SJSA1 (cell line): ENCODE measurements at places on chromosomes 6 and 20. TPM values are rescaled to one million over a fixed set of nuclear protein-coding genes. Genes with fewer than 3 reads are reported as not detected.
A peak's percentile ranks its signal among the peaks of the same experiment; 100 is the strongest.

DNA sequence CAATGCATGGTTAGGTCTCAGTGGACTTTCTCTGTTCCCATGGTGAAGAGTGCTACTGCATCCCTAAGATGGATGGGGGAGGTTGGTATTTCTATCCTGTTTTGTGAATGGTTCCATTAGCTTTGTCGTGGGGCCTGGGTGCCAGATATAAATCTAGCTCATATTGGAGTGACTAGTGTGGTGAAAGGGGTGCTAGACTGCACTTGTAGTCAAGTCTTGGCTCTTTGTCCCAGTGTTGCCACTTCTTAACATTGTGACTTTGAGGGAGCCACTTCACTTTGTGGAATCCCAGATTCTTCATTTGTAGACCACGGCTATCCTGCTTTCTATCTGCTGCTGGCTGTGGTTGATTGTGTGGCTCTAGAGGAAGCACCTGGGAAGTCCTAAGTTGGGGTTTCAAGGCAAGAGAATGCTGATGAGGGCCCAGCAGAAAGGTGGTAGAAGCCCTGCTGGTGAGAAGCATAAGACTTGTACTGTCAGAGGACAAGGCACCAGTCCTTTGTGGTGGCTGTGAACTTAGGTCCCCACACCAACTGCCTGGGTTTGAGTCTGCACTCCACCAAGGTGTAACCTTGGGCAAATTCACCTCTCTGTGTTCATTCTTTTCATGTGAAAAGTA, 44.1 kb downstream of the VAPB start:
- DNase-seq: no peak
- H3K4me3 ChIP-seq: no peak overlapping the region
- H3K4me1 ChIP-seq: peaks cover 8% of the 10 kb centered on the region
- peaks cover 53% of the 10 kb centered on the region for H3K36me3 ChIP-seq
- H3K27me3 ChIP-seq: no peaks in the 10 kb centered on the region

DNA sequence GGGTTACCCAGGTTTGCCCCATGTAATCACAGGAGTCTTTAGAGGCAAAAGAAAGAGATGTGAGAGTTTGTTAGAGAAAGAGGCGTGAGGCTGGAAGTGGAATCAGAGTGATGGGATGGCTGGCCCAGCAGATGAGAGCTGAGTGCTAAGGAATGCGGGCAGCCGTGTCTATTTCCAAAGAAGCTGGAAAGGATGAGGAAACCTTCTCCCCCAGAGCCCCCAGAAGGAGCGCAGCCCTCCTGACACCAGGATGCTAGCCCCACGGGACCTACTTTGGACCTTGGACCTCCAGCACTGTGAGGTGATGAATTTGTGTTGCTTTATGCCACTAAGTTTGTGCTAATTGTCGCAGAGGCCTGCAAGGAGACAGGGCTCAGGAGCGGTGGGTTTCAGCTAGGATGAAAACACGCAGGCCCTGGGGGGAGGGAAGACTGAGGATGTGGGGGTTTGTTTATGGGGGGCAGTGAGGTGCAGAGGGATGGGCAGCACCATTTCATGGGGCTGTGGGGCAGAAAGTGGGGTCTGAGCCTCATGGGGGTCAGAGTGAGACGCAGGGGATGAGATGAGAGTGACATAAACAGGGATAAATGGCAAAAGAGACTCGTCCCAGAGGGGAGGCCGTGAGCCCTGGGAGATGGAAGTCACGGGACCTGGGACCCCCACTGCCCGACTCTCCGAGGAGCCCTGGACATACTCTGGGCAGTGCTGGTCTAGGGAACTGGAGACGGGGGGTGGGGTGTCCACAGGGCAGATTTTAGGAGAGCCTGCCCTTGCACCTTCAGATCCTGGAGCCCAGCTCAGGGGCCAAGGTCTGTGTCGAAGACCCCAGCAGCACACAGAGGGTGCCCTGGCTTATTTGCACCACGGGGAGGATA, 160.2 kb downstream of the NFATC2 start:
- H3K4me1 ChIP-seq: peaks cover 8% of the 10 kb centered on the region
- no peaks in the 10 kb centered on the region for H3K36me3 ChIP-seq
- H3K4me3 ChIP-seq: no peak overlapping the region

Gene MBOAT1
- total RNA-seq: 36.7 and 56.6 TPM in 2 replicates

Gene CST5
- total RNA-seq: not detected in 2 replicates

- no peak overlapping the region for H3K27ac ChIP-seq
- no peaks in the 10 kb centered on the region for H3K27me3 ChIP-seq
- H3K36me3 ChIP-seq: no peaks in the 10 kb centered on the region
- no peak overlapping the region for H3K4me3 ChIP-seq
Measured at GRCh38 chr6:156917213-156917612, 140.0 kb downstream of the ARID1B start.

DNA sequence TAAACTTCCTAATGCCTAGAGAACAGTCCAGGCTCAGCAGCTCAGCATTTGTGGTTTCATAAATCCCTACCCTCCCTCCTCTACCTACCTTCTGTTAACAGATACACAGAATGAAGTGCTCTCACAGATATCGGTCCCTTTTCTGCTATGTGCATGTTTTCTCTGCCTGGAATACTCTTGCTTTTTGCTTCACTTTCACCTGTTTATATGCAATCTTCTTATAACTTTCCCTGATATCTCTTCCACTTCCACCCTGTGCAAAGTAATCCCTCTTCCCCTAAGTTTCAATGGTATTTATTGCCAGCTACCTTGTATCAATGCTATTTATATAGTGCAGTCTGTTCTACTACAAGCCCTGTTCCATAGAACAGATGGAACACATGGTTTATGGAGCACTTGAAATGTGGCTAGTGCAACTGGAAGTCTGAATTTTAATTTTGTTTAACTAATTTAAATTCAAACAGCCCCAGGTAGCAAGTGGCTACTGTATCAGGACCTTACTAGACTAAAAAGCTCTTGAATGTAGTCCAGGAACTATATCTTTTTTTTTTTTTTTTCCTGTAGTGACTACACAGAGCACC, 3.1 kb upstream of the TAB2 start:
- H3K4me3 ChIP-seq: no peak overlapping the region
- peaks cover 6% of the 10 kb centered on the region; the same call in 1 of the 2 replicates for H3K4me1 ChIP-seq
- peaks cover 10% of the 10 kb centered on the region for H3K36me3 ChIP-seq
- no peak overlapping the region for H3K27ac ChIP-seq

DNA sequence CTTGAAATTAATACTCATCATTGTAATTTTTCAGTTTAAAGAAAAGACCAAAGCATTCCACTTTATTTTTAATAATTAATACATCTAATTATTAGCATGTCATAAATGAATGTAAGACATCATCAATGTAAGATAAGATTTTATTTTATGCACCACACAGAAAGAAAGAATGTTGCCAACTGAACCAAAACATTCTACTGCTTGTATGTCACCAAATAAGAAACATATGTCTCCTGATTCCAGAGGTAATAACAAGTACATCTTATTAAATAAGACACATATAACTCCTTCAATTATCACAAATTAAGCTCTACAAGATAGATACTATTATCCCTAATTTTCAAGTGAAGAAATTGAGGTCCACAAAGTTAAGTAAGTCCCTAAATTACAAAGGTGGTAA, 189.5 kb downstream of the GMDS start:
- H3K4me3 ChIP-seq: no peak overlapping the region
- no peak for DNase-seq

GRCh38 chr6:5282191-5282623, 20.9 kb downstream of the FARS2 start:
- H3K36me3 ChIP-seq: peaks cover 3% of the 10 kb centered on the region; the same call in 1 of the 2 replicates
- H3K4me3 ChIP-seq: no peak overlapping the region
- H3K27me3 ChIP-seq: no peaks in the 10 kb centered on the region
- H3K4me1 ChIP-seq: peaks cover 5% of the 10 kb centered on the region
- H3K27ac ChIP-seq: no peak overlapping the region

DNA sequence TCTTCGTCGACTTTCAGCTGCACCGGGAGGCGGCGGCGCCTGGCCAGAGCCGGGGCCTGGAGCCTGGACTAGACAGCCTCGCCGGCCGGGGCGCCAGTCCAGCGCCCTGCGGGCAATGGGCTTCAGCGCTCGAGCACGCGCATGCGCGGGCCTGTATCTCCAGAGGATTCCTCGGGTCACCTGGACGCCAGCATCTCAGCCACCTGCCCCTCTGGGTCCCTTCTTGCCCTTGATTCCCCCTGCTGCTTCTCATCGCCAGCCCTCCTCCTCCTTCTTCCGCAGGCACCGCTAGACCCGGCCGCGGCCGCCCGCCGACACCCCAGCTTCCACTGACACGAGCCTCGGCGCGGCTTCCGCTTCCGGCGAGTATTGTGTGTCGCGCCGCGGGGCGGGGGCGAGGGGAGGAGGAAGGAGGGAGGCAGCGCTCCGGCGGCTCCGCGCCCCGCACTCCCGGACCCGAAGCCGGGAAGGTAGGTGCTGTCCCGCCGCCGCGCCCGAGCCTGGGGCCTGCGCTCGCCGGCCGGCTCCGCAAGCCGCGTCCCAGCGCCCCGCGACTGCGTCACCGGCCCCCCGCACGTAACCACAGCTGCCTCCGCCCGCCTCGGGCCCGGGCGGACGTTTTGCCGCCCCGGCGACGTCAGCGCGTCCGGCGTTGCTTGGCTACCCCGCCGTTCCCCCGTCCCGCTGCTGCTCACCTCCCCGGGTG, at the start of gene TRIM39:
TRIM39 (plus strand) TSS at position 402 of the 706 bp plus-strand sequence. CDS start 2,391 bp downstream, outside the sequence.
- peak within 1 kb of the TSS; percentile 91 for H3K27ac ChIP-seq
- H3K27me3 ChIP-seq: no peaks in the 10 kb centered on the region
- H3K4me1 ChIP-seq: peaks cover 38% of the 10 kb centered on the region

DNA sequence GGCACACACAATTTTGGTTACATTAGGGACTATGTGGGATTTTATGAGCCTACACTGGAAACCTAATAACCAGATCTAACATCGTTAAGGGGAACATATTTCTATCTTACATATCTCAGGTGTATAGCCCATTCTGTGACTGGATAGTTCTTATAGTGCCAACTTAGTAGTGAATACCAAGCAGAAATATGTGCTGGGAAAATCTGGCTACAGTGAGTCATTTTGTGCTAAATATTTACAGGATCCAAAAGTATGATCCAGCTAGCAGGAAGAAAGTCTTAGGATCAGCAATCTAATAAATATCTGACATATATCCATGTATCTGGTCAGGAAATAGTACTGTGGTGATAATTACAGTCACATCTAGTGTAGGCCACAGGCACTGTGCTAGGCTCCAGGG, 94.6 kb upstream of the INSM1 start:
- H3K36me3 ChIP-seq: no peaks in the 10 kb centered on the region
- DNase-seq: no peak
- no peak overlapping the region for H3K27ac ChIP-seq
- no peaks in the 10 kb centered on the region for H3K27me3 ChIP-seq
- no peaks in the 10 kb centered on the region for H3K4me1 ChIP-seq

DNA sequence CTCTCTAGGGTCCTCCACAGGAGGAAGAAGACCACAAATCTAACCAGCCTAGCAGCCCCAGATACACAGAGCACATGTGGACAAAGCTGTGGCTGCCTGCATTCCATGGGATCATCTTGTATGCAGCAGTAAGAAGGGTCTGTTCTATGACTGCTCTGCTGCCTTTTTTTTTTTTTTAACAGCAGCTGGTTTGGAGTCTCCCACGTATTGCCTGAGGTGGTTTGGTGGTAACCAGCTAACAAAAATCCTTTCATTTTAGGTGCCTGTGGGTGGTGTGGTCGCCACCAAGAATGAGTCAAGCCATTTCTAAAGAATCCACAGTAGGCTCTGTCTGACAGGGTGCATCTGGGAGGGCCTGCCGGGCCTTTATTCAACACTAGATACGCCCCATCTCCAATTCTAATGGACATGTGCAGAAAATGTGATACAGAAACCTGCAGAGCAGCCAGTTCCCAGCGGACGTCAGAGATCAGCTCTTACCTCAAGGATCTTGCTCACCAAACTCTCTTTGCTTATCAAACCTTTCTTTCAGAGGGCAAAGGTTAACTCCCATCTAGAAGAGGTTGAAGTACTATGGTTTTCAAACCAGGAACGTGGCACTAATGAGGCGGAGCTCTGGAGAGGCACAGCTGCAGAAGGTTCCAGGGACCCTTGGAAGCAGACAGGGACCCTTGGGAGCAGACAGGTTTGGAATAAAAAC, 32.0 kb downstream of the GNAS-AS1 start:
- H3K36me3 ChIP-seq: no peaks in the 10 kb centered on the region
- no peak overlapping the region for H3K4me3 ChIP-seq
- peaks cover 27% of the 10 kb centered on the region for H3K4me1 ChIP-seq
- no peaks in the 10 kb centered on the region for H3K27me3 ChIP-seq
- H3K27ac ChIP-seq: peak overlapping the region; percentile 80
- peak; percentile 93 for DNase-seq

Gene COX7A2
- 405 and 1,112 TPM in 2 replicates for total RNA-seq

DNA sequence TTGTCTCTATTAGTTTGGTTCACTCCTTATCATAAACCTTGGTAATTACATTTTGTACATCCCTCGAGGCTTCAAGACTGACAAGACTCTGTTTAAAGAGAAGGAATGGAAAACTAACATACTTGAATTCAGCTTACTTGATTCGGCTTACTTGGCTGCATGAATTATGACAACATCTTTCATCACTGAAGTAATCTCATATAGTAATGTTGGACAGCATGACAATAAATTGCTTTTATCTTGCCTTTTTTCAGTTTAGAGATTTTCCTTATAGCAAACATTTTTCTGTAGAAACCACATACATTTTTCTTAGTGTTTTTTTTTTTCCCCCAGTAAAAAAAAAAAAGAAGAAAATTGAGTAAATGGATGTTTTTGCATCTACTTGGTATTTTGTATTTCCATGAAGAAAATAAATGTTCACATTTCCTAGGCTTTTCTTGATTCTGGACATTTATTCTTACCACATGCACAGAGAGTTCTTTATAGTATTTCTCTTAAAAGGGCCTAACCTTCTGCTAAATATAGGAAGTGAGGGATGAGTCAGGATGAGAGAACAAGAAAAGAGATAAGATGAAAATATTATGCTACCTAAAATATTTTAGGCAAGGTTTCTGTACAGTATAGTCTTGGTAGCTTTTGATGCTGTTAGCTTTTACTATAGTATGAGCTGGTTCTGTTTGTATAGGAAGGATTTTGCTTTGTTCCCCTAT, 101.0 kb upstream of the HDGFL1 start:
- no peaks in the 10 kb centered on the region for H3K27me3 ChIP-seq
- H3K4me3 ChIP-seq: no peak overlapping the region
- peaks cover 8% of the 10 kb centered on the region; the same call in 1 of the 2 replicates for H3K4me1 ChIP-seq
- H3K36me3 ChIP-seq: no peaks in the 10 kb centered on the region

Gene ZSCAN23
- 0.28 and 2.6 TPM in 2 replicates for total RNA-seq

- H3K36me3 ChIP-seq: no peaks in the 10 kb centered on the region
- no peaks in the 10 kb centered on the region for H3K4me1 ChIP-seq
- no peak overlapping the region for H3K4me3 ChIP-seq
- no peak overlapping the region for H3K27ac ChIP-seq
- H3K27me3 ChIP-seq: no peaks in the 10 kb centered on the region
Measured at GRCh38 chr20:26276554-26277210, 580.0 kb upstream of the ZNF337 start.
